ENCODE measurements at places on chromosomes 12 and 14.

DNA sequence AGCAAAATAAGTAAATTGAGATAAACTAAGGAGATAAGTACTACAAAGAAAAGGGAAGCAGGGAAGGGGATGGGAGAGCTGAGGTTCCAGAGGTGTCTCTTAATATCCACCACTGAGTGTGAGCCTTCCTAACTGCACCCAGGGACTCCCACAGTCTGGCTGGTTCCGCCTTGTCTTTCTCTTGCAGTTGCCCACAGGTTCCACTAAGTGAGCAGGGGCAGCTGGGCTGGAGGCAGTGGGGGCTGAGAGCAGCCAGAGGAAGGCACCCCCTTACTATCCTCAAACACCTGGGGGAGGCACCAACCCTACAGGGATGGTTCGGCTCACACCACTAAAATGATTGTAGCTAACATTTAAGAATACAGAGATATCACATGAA is 214.9 kb downstream of the SLC41A2 start:
- DNase-seq, result no peak

DNA sequence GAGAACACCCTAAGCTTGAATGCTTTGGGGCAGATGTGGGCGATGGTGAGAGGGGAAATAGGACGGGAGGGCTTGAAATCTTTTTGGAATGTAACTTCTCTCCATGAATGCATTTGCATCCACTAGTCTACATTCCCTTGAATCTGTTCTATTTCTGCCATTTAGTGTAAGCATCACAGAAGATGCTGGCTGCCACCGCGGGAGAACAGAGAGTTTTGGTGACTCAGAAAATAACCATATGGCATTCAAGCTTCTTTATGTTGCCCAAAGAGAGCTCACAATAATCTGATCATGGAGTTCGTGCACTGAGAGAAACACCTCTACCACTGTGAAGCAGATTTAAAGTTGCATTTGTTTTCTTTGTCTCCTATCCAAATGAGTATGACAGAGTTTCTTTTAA is 52.6 kb upstream of the OTX2 start:
- DNase-seq, result no peak

- no peak for DNase-seq
Measured at GRCh38 chr14:71339650-71340415, 432.6 kb downstream of the PCNX1 start.

DNA sequence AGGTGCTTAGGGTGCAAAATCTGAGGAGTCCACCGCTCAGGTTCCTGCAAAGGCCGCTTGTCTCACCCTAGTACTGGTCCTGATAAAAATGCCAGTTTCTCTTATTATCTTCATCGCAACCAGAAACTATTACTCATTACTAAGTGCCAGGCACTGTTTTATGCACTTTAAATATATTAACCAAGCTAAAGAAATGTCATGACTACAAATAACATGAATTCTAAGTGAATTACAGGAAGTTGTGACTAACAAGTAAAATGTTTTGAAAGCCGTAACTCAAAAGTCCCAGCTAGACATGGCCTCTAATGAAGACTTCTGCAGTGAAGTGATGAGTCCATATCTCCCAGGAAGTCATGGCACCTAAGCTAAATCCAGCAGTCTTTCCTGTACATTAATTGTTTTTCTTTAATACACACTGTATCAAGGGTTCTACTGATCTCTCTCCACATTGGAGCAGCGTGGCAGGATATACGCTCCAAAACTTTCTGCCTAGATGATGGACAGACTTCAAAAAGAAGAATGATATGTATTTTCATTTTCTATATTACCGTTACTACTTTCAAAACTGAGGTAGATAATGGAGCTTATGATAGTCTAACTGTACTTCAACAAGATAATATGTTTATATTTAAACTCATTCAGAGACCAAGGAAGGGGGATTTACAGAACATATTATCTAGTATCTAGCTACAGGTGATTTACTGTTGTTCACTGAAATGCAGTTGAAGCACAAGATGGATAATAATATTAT is 117.3 kb upstream of the ARID2 start:
- no peak for DNase-seq

DNA sequence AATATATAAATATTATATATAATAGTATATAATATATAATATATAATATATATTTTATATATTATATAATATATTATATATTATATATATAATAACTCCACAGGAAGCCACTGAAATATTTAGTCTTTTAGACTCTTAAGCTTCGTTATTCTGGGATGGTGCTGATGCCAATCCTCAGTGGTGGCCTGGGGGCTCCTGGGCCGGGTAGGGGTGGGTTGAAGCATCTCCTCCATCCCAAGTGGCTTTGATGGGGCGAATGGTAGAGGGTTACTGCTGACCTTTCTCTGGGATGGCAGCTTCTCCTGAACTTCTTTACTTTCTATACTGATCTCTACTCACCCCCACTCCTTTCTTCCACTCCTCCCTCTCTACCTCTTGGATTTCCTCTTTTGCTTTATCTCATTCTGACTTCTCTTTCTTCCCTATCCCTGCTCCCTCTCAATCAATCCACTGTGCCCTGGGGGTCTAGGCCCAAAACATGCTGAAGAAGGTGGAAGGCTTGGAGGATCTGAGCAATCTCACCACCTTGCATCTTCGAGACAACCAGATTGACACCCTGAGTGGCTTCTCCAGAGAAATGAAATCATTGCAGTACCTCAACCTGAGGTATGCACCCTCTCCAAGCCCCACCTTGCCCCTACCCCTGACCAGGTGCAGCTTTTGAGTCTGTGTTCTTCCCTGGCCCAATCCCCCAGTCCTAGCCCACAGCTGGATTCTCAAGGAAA is 4.8 kb upstream of the ENO2 start:
- no peak for DNase-seq

DNA sequence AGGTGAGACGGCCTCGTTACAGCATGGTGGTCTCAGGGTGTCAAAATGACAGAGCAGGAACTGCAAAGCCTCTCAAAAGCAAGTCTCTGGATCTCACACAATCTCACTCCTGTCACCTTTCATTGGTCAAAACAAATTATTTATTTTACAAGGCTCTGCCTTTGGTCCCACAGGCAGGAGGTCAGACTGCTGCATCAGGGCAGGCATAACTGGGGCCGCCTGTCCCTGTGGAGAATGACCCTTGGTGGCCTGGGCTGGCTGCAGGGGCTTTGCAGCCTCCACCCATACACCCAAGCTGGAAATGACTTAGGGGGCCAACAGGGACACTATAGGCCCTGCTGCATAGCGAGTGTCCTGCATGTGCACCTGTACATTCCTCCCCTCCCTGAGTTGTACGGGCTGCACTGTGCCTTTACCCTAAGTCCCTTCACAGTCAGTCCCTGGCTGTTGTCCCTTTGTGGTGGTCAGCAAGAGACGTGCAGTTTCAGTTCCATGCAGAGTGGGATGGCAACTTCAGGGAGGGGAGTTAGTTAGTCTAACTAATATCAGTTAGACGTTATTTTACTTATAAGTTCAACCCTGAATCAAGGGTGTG is 28.1 kb downstream of the PEX5 start:
- DNase-seq, result no peak

DNA sequence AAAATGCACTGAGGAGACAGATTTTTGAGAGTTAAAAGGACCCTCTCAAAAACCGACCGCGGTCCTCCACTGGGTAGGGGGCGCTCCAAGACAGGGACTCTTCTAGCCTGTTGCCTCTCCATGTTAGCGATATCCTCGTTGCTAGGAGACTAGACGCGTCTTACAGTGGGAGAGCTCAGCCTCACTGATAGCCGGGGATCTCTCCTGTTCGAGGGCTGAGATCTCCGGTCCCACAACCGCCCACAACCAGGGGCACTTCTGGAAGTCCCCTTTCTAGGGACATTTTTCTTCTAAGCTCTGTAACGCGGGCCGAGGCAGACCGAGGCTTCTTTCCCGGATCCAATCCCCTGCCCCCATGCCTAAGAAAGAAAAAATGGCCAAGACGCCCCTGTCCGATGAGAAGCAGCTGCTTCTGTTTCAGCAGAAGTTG is 21.3 kb downstream of the FKBP11 start:
- peak; percentile 91 for DNase-seq

DNA sequence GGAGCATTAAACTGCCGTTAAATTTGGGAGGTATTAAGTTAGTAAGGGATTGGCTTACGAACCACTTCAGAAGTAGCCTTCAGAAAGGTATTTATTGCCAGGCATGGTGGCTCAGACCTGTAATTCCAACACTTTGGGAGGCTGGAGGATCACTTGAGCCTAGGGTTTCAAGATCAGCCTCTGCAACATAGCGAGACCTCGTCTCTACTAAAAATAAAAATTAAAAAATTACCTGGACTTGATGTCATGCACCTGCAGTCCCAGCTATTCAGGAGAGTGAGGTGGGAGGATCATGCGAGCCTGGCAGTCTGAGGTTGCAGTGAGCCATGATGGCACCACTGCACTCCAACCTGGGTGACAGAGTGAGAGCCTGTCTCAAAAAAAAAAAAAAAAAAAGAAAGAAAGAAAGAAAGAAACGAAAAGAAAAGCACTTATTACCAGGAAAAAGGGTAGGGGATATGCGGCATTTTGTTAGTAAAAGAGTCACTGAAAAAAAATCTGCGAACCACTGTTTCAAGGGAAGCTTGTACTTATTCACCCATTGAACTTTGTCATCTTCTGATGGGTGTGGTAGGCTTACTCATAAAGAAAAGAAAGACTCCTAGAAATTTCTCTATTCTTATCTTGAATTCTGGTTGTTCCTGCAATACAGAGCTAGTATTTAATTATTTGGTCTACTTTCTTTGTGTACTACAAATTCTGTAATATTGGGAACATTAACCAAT is 33.6 kb upstream of the PLEKHA5 start:
- no peak for DNase-seq

DNA sequence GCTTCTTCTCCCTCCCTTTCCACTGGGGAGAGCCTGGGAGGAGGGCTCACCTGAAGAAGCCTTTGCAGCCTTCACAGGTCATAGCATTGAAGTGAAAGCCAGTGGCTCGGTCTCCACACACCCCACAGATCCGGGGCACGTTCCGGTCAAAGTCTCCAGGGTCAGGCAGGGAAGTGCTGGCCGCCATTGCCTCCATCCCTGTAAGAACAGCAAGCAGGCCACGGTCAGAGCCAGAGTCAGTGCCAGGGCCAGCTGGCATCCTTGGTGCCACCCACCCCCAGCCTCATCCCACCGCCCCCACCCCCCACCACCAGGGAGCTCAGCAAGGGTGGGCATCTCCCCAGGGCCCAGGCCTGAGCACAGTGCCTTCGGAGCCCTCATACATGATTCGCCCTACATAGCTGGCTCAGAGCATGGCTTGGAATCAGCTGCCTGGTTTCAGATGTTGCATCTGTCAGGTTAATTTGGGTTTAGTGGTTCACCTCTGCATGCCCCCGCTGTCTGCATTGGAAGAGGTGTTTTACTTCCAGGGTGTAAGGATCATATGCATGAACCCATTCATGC is 25.8 kb downstream of the VDR start:
- no peak for DNase-seq

DNA sequence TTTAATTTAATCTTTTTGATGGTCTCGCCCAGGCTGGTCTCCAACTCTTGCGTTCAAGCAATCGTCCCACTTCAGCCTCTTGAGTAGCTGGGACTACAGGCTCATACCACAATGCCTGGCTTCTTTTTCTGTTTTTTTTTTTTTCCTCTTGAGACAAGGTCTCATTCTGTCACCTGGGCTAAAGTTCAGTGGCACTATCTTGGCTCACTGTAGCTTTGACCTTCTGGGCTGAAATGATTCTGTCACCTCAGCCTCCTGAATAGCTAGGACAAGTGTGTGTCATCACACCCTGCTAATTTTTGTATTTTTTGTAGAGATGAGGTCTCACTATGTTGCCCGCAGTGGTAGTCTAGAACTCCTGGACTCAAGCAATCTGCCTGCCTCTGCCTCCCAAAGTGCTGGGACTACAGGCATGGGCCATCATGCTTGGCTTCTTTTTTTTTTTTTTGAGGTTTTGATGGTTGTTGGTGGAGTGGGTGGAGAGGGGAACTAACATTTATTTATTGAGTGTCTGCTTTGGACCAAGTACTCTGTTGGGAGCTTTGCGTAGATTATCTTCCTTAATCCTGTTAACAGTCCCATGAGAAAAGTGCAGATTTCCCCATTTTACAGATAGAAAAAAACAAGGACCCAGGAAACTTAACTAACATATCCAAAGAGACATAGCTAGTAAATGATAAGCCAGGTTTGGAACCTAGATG is 102.0 kb downstream of the DIP2B start:
- DNase-seq, result no peak

DNA sequence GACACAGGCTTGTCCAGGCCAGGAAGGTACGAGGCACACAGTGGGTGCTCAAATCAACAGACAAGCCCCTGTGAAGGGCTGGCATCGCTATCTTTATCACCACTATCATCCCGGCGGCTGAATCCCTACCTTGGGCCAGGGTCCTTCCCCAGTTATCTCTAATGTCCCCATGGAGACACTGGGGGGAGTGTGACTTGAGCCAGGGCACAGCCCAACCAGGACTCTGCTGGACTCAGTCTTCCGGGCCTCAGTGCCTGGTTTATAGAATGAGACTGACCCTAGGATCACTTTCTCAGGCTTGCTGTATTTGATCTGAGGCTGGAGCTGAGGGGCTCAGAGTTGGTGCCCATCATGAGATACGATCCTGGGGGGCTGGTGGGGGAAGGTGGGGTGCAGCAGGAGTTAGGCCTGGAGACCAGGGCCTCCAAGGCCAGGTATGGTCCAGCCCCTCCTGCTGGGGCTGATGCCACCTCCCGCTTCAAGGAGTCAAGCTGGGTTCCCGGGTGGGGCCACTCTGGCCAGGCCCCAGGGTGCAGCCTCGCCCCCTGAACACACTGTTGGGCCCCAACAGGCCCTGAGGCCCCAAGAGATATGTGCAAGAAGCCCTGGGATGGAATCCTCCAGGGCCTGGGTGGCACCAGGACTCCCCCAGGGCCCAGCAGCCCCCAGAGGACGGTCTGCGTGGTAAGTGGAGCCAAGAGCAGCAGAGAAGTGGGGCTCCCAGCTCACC is 11.8 kb downstream of the BEGAIN start:
- no peak for DNase-seq

DNA sequence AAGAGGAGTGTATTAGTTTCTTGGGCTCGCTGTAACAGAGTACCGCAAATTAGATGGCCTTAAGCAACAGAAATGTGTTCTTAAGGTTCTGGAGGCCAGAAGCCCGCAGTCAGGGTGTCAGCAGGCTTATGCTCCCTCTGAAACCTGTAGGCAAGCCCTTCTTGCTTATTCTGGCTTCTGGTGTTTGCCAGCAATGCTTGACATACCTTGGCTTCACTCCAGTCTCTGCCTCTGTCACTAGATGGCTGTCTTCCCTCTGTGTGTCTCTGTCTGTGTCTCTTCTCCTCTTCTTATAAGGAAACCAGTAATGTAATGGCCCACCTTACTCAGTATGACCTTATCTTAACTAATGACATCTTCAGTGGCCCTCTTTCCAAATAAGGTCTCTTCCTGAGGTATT is 85.1 kb downstream of the DERA start:
- peak; percentile 41 for DNase-seq

- no peak for DNase-seq
Measured at GRCh38 chr14:63542231-63542999, 762 bp downstream of the PPP2R5E start.
